ENCODE measurements at places on chromosomes 3 and 15.

DNA sequence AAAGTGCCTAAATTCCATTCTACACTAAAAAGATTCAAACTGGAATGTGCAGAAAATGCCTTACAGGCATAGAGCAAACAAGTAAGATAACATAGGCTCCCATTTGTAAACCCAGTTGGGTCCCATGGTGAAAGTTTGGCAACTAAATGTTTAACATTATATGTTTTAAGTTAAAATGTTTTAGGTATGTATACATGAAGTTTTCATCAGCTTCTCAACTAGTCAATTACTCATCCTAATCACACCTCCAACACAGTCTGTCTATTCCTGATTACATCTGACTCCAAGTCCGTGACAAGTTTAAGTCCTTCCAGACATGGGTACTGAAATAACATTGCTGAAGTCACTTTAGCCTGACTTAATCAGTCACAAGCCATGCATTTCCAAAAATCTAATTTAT is 25.0 kb downstream of the MYLK start:
- DNase-seq: no peak

DNA sequence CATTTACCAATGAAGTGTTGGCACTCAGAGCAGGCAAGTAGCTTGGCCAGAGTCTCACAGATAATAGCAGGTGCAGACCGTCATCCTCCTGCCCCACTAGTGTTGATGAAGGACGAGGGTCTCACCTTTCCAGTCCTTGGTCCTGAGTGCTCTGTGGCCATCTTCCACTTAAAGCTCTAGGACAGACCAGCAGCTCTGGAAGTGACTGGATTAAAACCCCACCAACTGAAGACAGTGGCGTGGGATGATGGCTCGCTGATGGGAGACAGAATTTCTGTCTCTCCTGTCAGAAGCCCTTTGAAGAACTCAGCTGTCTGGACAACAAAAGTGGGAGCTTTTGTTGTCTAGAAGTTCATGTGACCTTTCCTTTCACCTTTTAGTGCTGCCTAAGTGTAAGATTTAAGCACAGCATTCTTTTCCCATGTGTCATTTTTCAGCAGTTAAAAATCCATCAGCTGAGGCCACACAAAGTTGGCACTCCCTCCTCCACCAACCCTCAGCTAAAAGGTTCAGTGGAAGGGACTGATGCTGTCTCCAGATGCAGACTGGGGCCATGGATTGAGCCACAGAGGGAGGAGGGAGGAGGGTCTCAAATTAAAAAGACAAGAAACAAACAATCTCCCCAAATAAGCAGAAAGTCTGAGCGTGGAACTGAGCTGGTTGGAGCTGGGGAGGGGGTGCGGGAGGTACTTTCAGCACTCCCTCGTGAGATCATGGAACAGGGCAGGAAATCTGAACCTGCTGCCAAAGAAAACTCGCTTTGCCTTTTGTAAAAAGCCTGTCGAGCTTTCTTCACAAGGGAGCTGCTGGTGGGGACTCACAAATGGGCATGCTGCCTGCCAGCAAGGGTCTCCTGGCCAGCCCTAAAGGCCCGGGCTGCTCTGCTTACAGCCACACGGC is 148.5 kb upstream of the CTDSPL start:
- no peak for DNase-seq

DNA sequence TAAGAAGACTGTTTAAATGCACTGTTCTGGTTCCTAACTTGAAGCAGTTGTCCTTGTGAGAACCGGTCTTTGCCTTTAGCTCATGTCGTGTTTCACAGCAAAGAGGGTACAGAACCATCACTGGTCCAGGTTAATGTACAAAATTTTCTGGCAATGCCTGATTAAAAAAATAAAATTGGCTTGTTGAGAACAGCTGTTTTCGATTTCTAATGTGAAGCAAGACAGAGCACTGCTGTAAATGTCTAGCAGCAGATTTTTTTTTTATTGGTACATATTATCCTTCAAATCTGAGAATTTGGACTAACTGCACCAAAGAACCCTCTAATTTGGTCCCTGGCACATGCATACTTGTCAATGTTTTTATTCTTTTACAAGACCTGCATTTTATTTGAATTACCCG is 103.3 kb downstream of the STT3B start:
- no peak for DNase-seq

DNA sequence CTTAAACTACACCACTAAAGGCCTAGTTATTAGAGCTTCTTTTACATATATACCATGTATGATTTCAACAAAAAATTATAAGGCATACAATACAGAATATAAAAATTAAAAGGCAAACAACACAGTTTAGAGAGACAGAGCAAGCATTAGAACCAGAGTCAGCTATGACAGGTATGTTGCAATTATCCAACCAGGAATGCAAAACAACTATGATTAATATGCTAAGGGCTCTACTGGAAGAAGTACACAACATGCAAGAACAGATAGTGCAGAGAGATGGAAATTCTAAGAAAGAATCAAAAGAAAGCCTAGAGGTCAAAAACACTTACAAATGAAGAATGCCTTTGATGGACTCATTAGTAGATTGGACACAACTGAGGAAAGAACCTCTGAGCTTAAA is 39.6 kb downstream of the CCDC54 start:
- DNase-seq: no peak

DNA sequence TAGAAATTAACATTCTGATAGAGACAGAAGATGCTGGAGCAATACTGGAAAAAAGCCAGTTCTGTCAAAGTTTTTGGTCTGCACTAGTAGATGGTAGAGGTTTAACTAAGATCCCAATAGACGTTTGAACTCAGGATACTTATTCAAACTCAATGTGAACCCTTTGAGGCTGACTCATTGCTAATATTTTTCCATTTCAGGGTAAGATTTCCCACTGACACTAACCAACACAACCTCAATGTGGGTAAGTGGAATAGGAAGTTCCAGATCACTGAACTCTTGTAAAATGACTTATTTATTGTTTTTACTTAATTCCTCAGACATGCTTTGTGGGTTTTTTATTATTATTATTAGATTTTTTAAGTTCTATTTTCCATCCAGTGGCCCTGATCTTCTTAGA is 1024.8 kb downstream of the EPHA3 start:
- DNase-seq: no peak

Measured in stimulated activated CD4-positive, alpha-beta T cell treated with anti-CD3 and anti-CD28 coated beads, Interleukin-4, amount 100 ng/mL, for 24 hours (primary cell).